ENCODE measurements at places on chromosomes 1 and 21.
A peak's percentile ranks its signal among the peaks of the same experiment; 100 is the strongest.

DNA sequence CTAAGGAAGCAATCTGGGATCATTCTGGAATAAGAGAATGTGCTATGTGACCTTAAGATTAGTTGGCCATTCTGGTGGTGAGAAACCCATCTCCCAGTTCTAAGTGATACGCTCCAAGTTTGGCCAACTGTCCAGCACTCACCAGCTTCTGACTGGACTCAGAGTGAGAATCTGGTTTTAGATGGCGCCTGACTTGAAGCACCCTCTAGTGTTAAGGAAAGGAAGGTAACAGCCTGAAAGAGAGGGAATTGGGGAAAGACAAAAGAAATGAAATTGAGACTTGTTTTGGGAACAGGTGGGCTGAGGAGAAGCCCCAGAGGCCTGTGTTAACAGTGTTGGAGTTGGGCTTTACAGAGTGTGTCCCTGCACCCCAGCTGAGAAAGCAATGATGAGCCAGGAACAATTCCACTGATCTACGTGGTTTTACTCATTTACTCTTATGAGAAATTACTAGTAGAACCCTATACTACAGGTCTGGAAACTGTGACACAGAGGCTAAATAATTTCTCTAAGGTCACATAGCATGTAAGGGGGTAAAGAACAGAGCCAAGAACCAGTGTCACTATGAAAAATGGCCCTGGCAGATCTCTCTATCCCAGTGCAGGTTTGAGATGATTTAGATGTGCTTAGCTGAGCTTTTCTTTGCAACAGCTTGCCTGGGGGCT lies 9.3 kb upstream of the FCAMR start:
- no peak for DNase-seq

GRCh38 chr1:187626056-187626455 lies 797.3 kb downstream of the PLA2G4A start:
- DNase-seq, result no peak

DNA sequence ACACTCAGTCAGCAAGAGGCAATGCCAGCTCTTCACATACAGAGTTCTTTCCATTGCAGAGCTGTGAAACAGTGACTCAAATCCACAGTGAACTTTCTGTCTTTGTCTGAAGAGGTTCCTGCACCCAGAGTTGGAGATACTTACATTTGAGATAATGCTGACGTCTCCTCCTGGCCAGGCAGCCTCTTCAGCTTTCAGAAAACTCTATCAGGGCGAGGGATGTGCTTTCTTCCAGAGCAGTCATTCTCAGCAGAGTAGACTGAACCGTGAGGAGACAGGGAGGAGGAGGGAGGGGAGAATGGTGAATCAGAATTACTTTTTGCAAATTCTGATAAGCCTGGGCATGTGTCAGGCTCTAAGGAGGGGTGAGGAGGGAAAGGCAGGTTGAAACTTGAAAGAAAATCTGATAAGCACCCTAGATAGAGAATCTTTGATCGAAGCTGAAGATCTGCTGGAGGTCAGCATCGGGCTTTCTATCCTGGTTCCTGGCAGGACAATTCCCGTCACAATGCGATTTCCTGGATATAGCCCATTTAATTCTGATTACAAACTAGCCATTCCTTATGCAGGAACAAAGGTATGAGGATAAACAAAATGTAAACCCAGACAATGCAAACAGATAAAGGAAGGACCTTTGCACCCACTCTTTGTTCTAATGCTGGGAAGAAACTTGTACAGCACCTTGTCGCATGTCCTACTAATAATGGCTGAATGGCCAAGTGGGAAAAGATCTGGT lies 18.9 kb upstream of the NID1 start:
- DNase-seq, result no peak

DNA sequence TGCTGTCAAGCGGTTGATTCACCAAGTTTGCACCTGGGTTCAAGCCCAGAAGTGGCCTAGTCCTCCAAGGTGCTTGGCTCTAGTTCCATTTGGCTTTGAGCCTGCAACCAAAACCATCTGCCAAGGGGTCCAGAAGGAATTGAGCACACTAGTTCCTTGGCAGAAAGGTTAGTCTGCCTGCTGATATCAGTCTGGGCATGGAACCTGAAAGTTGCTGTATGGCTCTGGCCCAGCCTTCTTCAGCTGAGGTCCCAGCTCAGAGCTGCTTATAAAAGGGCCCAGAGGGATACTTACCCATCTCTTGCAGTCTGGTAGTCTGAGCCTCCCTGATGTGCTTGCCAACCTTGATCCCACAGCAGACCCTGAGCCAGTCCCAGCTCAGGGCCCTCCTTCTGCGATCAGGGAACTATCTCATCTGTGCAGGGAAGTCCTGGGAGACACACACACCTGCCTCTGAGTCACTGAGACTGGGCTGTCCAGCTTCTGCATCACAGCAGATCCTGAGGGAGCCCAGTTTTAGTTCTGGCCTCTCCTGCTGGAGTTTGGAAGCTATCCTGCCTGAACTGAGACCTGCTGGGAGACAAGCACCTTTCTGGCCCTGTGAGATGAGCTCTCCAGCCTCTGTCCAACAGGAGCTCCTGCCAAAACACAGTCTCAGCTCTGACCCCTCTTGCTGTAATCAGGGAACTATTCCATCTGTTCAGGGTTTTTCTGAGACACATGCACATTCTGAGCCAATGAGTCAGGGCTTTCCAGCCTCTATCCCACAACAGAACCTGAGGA lies 75.8 kb downstream of the CTH start:
- no peak for DNase-seq

- DNase-seq, result peak; percentile 89
These were observed at the start of gene OLIG2 for GRCh38 chr21:33025489-33026442. TSS of gene OLIG2 (plus strand) at chr21:33025935. CDS start at chr21:33026863, 928 bp downstream.

GRCh38 chr1:172679000-172679772 lies 20.3 kb downstream of the FASLG start:
- no peak for DNase-seq

DNA sequence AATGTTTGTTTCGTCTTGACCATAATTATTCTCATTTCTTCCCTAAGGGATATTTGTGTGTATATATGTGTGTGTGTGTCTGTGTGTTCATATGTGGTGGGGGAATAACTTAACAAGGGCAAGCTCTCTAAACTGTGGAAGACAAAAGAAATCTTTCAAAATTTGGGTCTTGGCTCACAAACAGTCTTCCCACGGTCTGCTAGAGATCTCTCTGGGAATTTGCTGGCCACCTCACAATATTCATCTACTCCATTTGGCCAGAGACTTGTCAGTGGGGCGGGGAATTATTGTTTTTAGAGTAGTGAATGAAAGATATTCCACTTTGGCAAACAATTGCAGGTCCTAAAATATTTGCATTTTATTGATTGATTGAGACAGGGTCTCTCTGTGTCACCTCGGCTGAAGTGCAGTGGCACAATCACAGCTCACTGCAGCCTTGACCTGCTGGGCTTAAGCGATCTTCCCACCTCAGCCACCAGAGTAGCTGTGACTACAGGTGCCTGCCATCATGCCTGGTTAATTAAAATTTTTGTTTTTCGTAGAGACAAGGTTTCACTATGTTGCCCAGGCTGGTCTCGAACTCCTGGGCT lies 8.0 kb upstream of the EIF2B3 start:
- no peak for DNase-seq

Data from caudate nucleus (tissue), 63 donors.